Esophagus squamous epithelium (tissue), 5 donors: ENCODE measurements at places on chromosomes 7 and 10.

- DNase-seq: no peak
These were observed 91.5 kb downstream of the JAZF1 start for GRCh38 chr7:28088901-28089714.

DNA sequence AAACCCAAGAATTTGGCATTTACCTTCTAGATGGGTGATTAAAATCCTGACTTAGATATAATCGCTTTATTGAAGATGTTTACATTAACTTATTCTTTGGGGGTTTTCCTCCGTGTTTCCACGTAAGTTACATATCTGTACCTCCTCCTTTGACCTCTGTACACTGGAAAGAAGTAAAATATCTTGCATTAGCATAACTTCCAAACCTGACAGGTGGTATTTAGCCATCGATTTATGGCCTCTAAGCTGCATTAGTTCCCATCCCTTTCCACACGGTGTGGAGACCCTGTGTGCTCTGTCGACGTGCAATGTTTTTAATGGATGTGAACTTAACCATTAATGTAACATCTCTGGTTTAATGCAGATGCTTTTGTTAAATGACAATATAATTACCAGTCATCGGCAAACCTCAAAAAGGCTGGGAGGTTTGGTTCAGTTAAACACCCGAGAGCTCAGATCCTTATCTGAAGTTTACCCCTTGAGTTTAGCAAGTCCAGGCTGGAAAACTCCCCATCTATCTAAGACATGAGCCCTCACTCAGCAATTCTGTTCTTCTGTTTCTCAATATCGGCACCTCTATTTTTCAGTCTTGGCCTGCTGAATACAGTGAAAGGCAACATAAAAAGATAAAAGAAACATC is 295.2 kb downstream of the GATA3 start:
- no peak for DNase-seq

GRCh38 chr7:82428186-82428961 is 15.2 kb downstream of the CACNA2D1 start:
- DNase-seq: no peak

GRCh38 chr7:105210721-105211205 is 178.0 kb downstream of the SRPK2 start:
- DNase-seq: no peak

- no peak for DNase-seq
These were observed 65.1 kb downstream of the MGMT start for GRCh38 chr10:129531969-129532660.

- DNase-seq: no peak
These were observed 677.5 kb upstream of the C7orf33 start for GRCh38 chr7:147912946-147913638.

GRCh38 chr10:116183733-116184511 is 89.1 kb downstream of the GFRA1 start:
- DNase-seq: no peak
